ENCODE measurements at places on chromosomes 3 and 15.

DNA sequence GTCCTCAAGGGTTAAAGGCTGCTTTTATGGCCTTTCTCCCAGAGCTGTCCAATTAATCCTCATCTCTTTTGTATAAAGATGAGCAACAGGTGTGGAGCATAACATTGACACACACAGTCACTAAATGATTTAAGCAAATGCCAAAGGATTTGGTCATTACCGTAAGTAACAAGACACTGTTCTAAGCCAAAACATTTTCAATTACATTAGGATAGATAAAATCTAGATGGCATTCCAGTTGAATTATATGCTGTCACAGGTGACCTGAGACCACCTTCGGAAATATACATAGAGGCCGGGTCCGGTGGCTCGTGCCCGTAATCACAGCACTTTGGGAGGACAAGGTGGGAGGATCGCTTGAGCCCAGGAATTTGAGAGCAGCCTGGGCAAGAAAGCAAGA lies 105.3 kb upstream of the UBE3A start:
- DNase-seq, result no peak

GRCh38 chr3:126932188-126932931 lies 50.6 kb upstream of the PLXNA1 start:
- peak; percentile 64 for DNase-seq

DNA sequence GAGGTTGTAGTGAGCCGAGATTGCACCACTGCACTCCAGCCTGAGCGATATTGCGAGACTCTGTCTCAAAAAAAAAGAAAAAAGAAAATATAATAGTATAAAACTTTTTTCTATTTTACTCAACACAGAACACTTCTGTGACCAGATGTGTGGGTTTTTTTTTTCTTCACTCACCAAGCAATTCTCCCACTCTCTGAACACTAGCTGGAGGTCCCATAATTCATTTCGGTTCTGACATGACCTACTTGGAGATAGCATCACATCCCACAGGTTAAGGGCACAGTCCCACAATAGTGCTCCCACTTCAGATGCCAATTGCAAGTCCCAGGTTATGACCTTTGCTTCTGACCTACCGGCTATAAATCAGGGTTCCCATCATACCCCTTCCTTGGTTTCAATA lies 35.0 kb downstream of the KAT2B start:
- no peak for DNase-seq

GRCh38 chr3:127265581-127265981 lies 22.3 kb downstream of the PRR20G start:
- no peak for DNase-seq

- no peak for DNase-seq
Measured at GRCh38 chr3:82088749-82089148, 327.3 kb upstream of the GBE1 start.

- no peak for DNase-seq
Measured at GRCh38 chr3:153628591-153628990, 466.6 kb downstream of the RAP2B start.

DNA sequence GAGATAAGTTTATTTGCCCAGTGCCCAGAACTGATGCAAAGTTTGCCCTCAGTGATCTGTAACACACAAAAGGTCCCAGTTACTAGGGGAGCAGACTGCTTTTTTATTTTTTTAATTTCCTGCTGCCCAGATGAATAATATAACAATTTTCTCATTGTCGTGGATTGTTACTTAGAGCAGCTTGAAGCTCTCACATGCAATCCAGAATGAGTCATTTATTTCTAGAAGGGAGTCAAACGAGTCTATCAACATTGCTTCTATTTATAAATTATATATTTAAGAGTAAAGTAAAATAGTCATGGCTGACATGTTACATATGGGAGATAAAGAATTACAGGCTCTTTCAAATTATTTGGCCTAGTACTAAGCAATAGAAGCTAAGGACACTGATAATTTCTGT lies 41.3 kb downstream of the MEIS2 start:
- DNase-seq, result peak; percentile 82

DNA sequence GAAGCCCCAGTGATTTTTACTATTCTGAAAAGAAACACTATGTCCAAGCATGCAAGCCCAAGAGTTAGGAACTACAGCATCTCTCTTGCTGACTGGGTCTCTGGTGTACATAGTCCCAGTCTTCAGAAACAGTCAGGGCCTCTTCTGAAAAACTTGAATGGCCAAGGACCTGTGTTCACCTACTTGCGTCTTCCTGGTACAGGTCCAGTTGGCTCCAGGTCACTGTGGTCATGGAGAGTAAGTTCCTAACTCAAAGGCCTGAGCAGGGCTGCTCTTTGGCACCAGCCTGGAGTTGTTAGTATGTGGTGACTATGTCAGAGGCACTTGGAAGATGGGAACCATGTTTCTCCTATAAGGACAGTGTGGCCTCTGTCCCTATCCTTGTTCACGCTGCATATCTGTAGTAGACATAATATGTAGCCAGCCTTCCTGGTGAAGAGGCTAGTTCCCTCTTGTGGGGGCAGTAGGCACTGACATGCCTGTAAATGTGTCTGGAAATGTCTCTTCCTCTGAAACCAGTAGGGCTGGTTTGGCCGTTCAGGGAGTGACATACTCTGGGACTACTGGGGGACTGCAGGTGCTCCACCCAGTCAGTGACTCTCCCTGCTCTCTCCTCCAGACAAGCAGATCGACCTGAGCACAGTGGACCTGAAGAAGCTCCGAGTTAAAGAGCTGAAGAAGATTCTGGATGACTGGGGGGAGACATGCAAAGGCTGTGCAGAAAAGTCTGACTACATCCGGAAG lies 2.6 kb upstream of the RBM15B start:
- DNase-seq, result no peak

DNA sequence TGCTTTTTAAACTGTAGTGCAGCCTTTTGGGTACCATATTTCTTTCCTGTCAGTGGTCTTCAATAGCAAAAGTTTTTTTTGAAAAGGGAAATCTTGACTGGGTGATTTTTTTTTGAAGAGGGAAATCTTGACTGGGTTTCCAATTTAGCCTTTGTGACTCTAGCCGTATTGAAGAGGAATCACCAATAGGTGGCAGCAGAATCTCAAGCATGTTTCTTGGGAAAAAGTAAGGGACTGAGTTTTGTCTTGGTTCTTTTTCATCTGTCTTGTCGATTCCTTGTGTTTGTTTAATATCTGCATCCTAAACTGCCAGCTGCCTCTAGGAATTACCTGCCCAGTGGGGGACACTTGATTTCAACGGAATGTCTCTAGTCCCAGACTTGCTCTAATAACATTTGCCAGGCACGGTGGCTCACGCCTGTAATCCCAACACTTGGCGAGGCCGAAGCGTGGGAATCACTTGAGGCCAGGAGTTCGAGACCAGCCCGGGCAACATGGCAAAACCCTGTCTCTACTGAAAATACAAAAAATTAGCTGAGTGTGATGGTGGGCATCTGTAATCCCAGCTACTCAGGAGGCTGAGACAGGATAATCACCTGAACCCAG lies 89.2 kb downstream of the RBPMS2 start:
- peak; percentile 48 for DNase-seq

DNA sequence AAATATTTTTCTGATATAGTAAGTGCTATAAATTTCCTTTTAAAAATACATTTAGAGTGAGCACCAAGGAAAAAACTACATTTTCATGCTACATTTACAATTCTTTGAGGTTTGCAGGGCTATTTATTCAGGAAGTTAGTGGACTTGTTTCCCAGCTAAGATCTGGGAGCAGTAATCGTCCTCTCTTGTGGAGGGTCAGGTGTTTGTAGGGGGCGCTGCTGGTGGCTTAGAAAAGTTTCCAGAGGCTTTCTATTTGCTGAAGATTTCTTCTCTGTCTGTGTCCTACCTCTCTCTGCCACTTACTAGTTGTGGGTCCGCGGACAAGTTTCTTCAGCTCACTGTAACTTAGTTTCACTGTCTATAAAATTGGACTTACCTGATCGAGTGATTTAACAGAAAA lies 163.9 kb downstream of the PEX5L start:
- DNase-seq, result no peak

DNA sequence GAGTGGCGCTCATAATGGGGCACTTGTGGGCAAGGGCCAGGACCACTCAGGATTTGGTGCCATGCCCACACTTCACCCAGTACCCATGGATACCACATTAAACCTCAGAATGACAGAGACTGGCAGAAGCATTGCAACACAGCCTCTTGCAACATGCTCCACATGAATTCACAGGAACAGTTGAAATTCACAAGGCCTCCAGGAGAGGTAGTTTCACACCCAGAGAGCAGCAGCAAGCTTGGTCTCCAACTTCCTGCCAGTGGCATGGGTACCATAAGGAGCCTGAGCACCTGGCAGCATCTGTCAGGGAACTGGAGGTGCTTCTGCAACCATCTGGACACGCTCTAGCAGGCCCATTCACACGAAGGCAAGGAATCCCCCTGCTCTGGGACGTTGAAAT lies 101.0 kb downstream of the OSBPL10 start:
- DNase-seq, result no peak

DNA sequence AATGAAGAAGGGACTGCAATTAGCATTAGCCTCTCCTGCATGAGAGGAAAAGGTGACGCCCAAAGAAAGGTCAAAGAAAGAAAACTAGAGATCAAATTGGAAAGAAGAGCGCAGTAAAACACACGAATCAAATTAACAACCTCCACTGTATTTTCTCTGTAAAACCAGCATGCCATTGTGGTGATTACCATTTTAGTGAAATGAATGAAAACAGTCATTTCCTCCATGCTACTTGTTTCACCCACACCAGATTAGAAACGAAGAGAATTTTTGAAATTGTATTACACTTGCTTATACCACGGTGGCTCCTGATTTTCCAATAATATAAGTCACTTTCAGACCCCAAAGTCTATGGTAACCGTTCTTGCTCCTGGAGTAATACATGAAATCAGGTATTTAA lies 71.6 kb downstream of the SUMF1 start:
- no peak for DNase-seq

- no peak for DNase-seq
Measured at GRCh38 chr3:484341-484740, 287.8 kb downstream of the CHL1 start.

DNA sequence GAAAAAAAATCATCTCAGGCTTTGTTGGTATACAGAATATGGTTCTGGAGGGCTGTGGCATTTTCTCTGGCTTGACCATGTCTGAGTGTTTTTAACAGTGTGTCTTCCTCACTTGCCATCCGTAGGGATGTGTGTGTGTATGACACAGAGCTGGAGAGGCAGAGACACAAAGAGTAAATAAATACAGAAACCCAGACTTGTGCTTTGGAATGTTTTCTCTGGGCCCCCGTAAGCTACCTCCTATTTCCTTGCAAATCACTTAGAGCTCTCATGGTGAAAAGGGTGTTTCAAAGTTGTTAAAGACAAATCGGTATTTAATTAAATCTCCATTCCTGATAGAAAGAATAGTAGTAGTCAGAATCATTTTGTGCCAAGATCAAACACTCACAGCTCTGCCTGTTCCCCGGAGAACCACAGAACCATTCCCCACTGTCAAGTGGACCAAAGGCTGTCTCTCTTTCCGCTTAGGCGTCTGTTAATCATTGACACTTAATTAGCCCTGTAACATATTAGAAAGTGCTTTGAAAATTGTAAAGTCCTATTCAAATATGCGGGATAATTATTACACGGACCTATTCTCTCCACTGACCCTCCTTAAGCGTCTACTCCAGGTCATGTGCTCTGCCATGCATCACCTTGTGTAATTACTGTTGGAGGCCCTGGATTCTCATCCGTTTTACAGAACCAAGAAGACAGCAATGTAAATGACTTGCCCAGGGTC lies 313.6 kb upstream of the TLE3 start:
- DNase-seq, result no peak

GRCh38 chr3:100040451-100041225 lies 73.7 kb downstream of the FILIP1L start:
- peak; percentile 65 for DNase-seq

DNA sequence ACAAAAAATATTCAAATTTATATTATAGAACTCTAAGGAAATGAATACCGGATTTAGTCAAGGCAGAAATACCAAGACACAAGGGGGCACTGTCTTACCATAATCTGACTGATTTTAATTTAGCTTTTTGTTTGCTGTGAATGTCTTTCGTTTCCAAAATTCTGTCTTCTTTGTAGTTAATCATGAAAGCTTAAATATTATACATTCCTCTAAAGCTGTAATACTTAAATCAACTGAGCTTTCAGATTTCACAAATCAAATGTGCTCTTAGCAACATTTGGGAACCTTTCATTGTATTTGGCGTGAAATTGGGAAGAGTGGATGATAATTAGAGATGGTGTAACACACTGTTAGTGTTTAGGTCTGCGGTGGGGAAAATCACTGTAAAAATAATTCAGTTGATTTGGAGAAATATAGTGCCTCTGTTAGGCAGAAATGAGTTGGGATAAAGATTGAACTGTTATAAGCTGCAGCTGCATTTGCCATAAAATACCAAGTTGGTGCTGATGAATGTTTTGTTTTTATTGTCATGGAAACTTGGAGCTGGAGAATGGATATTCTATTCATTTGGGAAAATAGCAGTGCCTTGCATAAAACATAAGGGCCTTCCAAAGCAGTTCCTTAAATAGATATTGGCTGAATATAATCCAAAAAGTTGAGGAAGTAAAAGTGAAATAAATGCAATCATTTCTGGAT lies 228.2 kb downstream of the TCF12 start:
- peak; percentile 63 for DNase-seq

DNA sequence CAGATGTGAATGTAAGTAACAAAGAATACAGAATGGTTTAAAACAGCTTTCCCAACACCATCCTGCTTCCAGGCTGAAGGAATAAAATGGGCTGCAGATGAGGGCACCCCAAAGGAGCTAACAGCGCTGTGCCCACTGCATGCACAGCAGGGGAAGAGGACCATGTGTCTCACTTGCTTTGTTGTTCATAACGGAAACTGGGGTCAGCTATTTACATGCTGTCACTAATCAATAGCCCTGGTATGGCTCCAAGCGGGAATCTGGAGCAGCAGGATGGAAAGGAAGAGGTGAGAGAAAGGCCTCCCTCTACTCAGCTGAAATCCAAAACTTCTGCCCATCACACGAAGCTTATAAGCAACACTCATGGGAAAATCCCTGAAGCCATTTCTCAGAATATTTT lies 67.4 kb downstream of the TBC1D2B start:
- no peak for DNase-seq

- DNase-seq, result peak; percentile 31
Measured at GRCh38 chr3:149152420-149152819, 23.0 kb downstream of the HPS3 start.

- no peak for DNase-seq
Measured at GRCh38 chr15:71353171-71353570, 237.9 kb downstream of the THSD4 start.

GRCh38 chr15:33473714-33474113 lies 162.9 kb downstream of the RYR3 start:
- DNase-seq, result no peak

- DNase-seq, result peak; percentile 21
Measured at GRCh38 chr15:95085056-95085455, 853.7 kb downstream of the MCTP2 start.

DNA sequence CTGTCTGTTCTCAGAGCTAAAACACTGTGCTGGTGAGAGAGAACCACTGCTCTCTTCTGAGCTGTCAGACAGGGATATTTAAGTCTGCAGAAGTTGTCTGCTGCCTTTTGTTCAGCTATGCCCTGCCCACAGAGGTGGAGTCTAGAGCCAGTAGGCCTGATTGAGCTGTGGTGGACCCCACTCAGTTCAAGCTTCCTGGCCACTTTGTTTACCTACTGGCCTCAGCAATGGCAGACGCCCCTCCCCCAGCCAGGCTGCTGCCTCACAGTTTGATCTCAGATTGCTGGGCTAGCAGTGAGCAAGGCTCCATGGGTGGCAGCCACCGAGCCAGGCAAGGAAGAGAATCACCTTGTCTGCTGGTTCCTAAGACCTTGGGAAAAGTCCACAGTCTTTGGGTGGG lies 21.0 kb upstream of the CACNA1D start:
- DNase-seq, result no peak

All from fibroblast of skin of right quadriceps (primary cell).